ENCODE measurements at places on chromosomes 1 and 21. TPM values are rescaled to one million over a fixed set of nuclear protein-coding genes. Genes with fewer than 3 reads are reported as not detected.

Gene GBP7
- not detected for total RNA-seq

Gene ICOSLG
- 0.35 TPM for total RNA-seq

Gene UTS2
- total RNA-seq: not detected

Gene MRTO4
- total RNA-seq: 21.4 TPM

Gene CYP4A11
- total RNA-seq: not detected

Gene BATF3
- total RNA-seq: 2.1 TPM

Gene KMO
- total RNA-seq: not detected

Gene LCA5L
- total RNA-seq: 2.5 TPM

Gene KCNJ9
- not detected for total RNA-seq

Gene SPRR1A
- not detected for total RNA-seq

Gene SH2D1B
- total RNA-seq: not detected

Gene C1orf210
- total RNA-seq: not detected

Gene S100A8
- not detected for total RNA-seq

Gene CELA3A
- not detected for total RNA-seq

All from pericardium fibroblast (primary cell).